T47D (cell line): ENCODE measurements at places on chromosomes 6 and 20.

- no peak for DNase-seq
Observed at GRCh38 chr6:41559655-41560427, 13.7 kb downstream of the FOXP4 start.

GRCh38 chr6:106702046-106702445 is 72.7 kb downstream of the QRSL1 start:
- no peak for DNase-seq

DNA sequence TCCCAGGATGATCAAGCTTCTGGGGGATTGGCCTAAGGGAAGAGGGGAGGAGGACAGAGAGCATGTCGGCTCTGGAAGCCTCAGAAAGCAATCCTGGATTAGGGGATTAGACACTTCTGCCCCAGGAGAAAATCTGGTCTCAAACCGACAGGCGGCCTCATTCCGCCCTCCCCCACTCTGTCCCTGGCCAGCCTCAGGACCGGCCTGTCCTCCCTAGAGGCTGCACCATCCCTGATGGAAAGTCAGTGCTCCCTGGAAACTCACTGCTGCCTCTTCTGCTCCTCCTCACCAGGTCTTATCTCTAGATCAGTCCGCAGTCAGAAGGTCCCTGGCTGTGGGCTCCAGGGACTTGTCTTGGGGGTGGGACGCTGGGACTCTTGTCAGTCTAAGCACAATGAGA is 905 bp upstream of the SLC12A5 start:
- DNase-seq: no peak

GRCh38 chr6:45049188-45049843 is 278.8 kb upstream of the RUNX2 start:
- DNase-seq: no peak

- DNase-seq: no peak
Observed at GRCh38 chr6:85460921-85461797, 11.3 kb downstream of the NT5E start.

GRCh38 chr6:70166088-70166958 is 136.6 kb downstream of the COL9A1 start:
- peak; percentile 47 for DNase-seq

DNA sequence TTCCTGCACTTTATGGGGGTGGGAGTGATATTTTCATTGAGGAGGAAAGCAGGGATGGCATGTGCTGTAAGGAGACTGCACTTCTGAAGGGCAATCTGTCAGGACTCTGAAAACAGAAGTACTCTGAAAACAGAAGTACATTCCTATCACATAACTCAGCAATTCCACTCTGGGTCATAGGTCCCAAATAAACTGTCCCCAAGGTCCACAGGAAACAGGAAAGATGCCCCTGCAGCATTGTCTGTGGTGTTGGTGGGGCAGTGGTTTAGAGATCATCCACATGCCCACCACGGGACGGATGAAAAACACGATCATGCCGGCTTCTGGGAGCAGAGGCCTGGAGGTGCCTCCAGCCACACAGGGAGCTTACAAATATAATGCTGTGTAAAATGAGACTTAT is 150.3 kb downstream of the OTOR start:
- DNase-seq: no peak

GRCh38 chr6:5996714-5997419 is 9.9 kb downstream of the NRN1 start:
- no peak for DNase-seq

GRCh38 chr6:46059608-46060007 is 43.9 kb upstream of the CLIC5 start:
- DNase-seq: no peak

- DNase-seq: no peak
Observed at GRCh38 chr6:15176816-15177370, 69.0 kb upstream of the JARID2 start.

GRCh38 chr6:151808371-151809241 is 1.1 kb downstream of the ESR1 start:
- DNase-seq: peak; percentile 34

DNA sequence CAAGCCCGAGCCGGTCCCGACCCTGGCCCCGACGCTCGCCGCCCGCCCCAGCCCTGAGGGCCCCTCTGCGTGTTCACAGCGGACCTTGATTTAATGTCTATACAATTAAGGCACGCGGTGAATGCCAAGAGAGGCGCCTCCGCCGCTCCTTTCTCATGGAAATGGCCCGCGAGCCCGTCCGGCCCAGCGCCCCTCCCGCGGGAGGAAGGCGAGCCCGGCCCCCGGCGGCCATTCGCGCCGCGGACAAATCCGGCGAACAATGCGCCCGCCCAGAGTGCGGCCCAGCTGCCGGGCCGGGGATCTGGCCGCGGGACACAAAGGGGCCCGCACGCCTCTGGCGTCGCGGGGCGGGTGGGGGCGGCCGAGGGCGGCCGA is 37.5 kb downstream of the YTHDF1 start:
- DNase-seq: no peak

GRCh38 chr20:47243532-47244305 is 112.8 kb downstream of the ZMYND8 start:
- no peak for DNase-seq

DNA sequence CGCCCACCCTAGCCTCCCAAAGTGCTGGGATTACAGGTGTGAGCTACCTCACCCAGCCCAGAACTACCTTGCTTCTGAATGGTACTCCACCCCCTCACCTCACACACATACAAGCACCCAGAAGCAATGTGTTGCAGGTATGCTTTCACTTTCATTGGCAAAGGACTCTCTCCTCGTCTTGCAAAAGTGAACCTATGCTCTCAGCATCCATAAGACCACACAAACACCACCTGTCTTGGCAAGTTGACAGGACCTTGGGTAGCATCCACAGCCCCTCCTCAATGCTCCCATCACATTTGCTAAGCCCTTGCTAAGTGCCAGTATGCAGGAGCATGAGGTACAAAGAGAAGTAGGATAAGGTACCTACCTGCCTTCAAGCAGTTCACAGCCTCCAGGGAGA is 3.7 kb downstream of the KIF13A start:
- DNase-seq: peak; percentile 33

- DNase-seq: no peak
Observed at GRCh38 chr20:39462416-39462945, 500.3 kb downstream of the DHX35 start.

DNA sequence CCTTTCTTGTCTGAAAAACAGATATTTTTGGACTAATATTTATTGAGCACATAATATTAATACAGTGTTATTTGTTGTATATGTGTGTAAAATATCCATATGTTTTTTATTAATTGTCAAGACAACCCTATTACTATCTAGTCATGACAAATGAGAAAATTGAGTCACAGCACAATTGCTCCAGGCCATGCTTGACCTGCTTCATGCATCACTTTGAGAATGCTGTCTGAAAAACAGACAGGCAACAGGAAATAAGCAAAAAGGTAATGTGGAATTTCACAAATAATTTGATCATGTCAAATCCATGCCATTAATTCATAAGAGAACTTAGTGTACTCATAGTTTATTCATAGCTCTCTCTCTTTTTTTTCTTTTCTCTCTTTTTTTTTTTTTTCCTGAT is 246.5 kb downstream of the RIMS1 start:
- no peak for DNase-seq

DNA sequence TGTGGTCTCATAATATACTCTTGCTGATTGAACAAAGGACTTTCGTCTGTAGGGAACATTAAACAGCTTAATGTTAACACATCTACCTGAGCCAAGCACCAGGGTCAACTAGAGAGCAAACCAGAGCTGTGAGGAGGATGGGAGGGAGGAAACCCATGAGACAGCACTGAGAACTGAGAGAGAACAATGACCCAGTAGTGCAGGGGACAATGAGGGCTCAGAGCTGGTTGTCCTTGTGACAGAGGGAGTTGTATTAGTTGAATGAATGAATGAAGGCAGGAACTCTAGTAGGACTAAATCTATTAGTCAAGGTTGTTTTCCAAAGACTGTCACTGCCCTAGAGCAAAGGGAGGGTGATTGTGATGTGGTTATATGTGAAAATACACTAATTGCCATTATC is 28.2 kb upstream of the GSTA4 start:
- DNase-seq: no peak

DNA sequence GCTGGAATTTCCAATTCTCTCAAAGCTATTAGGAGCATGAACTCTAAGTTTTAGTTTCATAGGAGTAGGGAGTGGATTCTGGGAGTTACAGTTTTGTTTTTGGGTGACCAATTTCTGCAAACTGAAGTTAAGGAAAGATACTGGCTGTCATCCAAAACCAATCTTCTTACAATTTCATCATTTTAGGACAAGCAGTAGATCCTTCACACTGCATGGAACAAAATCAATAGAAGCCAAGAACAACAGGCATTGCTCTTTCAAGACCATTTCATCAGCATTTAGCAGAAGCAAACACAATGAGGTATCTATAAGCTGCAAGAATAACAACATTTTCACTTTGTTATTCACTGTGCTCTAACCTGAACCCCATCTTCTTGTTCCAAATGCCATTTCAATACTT is 173.0 kb downstream of the GMDS start:
- no peak for DNase-seq

GRCh38 chr20:50197463-50198179 is 7.0 kb downstream of the CEBPB start:
- DNase-seq: no peak

DNA sequence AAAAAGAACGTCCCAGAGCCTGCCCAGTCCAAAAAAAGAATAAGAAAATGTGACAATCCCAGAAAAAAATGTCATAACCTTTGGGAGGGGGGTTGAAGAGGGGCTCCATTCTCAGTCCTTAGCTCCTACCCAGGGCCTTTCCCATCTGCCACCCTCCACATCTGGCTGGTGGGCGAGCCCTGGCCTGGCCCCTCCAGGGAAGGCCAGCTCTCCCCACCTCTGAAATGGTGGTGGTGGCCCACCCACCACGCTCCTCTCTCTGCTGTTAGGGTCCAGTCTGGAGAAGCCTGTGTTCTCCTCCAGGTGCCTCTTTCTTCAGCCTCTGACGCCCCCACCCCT is 415 bp downstream of the RGS19 start:
- no peak for DNase-seq

DNA sequence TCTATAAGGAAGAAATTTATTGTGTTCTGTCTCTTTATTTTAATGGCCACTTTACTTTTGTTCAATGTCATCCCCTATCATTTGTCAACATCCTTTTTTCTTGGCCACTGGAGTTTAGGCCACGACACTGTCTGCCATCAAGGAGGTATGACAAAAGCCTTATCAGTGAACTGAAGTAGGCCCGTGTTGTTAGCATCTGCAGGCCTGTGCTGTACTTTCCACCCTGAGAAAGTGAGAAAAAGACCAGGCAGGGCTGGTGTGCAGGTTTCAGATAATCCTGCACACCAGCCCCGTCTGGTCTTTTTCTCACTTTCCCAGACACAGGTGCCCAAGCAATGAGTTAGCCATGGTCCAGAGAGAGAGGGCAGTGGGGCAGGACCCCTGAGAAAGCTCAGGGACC is 57.6 kb downstream of the GOPC start:
- DNase-seq: no peak

- DNase-seq: no peak
Observed at GRCh38 chr6:36596356-36596755, 2.2 kb downstream of the SRSF3 start.

GRCh38 chr6:147310521-147310920 is 106.3 kb downstream of the STXBP5 start:
- no peak for DNase-seq

- DNase-seq: no peak
Observed at GRCh38 chr6:150279533-150279932, 89.3 kb upstream of the IYD start.

DNA sequence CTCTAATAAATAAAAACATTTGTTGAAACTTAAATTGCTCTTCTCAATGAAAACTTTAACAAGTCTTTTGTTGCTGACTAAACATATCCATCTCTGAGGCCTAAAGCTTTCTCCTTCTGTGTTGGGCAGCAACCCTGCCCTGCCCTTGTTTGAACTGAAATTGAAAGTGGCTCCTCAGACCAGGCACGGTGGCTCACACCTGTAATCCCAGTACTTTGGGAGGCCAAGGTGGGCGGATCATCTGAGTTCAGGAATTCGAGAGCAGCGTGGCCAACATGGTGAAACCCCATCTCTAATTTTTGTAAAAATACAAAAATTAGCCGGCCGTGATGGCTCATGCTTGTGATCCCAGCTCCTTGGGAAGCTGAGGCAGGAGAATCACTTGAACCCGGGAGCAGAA is 29.2 kb upstream of the GNRH2 start:
- DNase-seq: no peak

DNA sequence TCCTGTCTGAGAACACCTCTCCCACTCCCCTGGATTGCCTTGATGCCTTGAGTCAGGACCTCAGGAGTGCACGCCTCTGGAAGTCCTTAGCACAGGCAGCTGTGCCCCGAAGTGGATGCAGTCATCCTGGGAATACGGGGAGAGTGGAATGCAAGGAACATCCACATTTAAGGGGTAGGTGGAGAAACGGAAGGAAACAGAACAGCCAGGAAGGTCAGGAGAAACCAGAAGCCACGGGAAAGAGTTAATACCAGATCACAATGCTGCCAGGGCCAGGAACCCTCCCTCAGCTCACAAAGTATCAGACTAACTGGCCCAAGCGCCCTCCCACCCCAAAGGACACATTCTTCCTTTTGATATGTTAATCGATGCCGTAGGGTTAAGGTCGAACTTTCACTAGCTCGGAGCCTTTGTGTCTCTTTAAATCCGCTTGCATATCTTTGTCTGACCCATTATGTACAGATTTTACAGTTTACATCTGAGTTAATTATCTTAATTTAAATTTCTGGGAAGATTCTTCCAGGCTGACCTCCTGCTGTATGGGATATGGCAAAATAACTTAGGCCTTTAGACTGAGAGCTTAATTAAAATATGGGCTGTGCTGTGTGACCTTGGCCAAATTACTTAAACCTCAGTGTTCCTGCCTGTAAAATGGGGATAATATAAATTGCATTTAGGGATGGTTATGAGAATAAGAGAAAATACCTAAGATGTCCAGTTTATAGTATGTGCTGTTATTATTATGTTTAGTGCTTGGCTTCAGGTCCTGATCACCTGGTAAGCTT is 24.0 kb upstream of the CCND3 start:
- DNase-seq: no peak

GRCh38 chr20:3420211-3420707 is 12.8 kb upstream of the DNAAF9 start:
- DNase-seq: no peak

- DNase-seq: no peak
Observed at GRCh38 chr6:65538644-65539043, 168.4 kb downstream of the EYS start.

GRCh38 chr6:109472132-109472995 is 10.7 kb downstream of the ZBTB24 start:
- DNase-seq: no peak

DNA sequence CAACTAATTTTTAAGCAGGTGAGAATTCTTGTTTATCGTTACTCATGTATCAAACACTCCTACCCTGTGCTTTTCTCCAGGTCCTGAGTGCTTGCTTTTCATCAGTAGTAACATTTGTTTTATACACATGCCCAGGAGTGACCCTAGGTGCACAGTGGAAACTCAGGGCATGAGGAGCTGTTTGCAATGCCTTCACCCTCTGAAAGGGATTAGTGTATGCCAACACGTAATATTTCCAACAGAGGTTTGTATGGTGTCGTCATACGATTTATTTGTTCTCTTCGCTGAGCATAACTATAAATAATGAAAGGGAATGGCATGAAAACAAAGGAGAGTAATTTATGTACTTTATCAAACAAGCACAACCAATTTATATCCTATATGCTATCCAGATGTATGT is 537.4 kb upstream of the MMS22L start:
- no peak for DNase-seq
